ENCODE measurements at places on chromosomes 3 and 15.

DNA sequence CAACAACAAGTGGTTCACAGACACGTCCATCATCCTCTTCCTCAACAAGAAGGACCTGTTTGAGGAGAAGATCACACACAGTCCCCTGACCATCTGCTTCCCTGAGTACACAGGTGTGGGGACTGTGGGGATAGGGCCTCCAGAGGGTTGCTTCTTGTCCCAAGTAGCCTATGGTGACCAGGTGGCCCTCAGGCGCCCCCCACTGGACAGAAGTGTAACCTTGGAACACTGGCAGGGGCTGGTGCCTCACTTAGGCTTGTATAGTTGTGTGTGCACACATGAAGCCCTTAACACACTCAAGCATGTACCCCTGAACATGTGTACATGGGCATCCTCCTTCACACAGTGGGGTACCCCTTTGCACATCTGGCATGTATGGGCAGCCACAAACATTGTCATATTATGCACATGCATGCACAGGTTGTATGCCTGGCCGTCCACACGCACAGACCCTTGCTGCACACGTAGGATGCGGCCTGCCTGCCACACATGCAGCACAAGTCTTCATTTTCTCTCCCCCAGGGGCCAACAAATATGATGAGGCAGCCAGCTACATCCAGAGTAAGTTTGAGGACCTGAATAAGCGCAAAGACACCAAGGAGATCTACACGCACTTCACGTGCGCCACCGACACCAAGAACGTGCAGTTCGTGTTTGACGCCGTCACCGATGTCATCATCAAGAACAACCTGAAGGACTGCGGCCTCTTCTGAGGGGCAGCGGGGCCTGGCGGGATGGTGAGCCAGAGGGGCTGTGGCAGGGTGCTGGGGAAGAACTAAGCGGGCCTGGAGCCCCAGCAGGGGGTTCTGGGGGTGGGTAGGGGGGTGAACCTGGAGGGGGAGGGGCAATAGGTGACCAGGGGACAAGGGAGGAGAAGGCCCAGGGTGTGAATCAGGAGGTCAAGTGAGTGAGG, 11.7 kb upstream of the SEMA3B start:
- DNase-seq, result no peak

GRCh38 chr15:29091666-29092065, 178.0 kb downstream of the NSMCE3 start:
- no peak for DNase-seq

- no peak for DNase-seq
These were observed 14.8 kb downstream of the CRYGS start for GRCh38 chr3:186529201-186529999.

DNA sequence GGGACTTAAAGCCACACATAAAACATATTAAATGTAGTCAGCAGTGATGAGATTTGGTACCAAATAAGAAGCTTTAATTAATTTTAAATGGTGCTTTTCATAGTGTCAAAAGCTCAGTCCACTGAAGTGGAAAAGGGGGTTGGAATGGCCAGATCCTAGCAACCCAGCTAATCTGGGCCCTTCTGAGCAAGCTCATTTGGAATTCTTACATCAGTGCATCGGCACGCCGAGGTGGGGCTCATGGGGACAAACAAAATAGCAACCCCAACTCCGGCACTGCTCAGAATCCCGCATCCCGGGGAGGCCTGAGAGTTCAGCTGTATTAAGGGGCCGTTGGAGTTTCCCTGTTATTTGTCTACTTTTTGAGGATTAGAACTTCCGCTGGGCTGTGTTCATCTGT, 526.4 kb downstream of the SOX2 start:
- DNase-seq, result no peak

GRCh38 chr15:91576096-91576495, 277.4 kb upstream of the SLCO3A1 start:
- DNase-seq, result no peak

DNA sequence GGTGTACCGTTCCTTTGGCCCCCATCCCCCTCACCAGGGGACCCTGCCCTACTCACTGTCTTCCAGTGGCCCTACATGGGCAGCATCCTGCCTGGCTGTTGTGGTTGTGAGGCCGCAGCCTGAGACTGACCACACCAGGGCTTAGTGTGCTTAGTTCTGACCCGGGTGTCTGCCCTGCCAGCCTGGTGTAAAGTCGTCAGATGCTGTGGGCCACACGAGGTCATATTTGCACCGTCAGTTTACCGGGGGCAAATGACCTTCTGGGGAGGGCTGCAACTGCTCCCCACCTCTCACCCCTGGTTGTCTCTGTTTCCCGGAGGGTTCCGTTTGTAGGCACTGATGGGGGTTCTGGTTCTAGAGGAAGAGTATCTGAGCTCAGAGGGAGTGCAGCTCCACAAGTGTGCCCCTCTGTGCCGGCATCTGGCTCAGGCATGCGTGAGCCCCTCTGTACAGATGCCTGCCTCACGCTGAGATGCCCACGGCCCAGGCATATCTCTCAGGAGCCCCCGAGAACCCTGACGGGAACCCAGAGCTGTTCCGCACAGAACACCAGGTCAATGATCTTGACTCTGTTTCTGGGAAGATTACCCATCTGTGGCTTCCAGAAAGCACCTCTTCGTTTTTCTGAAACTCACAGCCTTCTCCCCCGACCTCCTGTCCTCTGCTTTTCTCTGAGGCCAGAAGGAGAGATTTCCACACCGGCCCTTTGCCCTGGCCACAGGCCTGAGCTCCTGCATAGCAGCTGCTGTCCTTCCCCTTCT, 19.2 kb downstream of the KLF13 start:
- no peak for DNase-seq

GRCh38 chr3:190381441-190381840, 6.5 kb upstream of the CLDN16 start:
- DNase-seq, result no peak

DNA sequence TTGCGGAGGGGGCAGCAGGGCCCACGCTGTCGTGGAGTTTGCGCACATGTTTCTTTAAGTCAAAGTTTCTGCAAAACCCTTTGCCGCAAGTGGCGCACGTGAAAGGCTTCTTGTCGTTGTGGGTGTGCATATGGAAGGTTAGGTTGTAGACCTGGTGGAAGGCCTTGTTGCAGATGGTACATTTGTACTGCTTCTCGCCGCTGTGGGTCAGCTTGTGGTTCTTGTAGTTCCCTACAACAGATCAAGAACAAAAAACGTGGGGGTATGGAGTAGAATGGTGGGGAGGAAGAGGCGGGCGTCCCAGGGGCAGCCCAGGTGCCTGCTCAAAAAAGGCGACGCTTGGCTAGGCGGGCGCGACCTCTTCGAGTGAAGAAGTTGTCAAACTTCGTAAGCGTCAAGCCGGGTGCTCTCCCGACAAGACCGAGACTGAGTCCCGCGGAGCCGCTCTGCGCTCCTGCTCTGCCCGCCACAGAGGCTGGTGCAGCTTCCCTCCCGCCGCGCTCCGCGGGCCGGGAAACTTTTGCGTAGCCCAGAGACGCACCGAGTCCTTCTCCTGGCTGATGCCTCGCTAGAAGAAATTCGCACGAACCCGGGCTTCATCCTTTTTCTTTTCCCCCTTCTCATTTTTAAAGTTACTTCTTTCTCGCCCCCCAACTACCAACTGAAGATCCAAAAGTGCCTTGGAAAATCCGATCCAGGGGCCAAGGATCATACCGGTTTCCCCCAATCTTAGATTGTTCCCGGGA, 3.1 kb downstream of the FEZF2 start:
- no peak for DNase-seq

GRCh38 chr15:95647531-95648277, 682.8 kb upstream of the NR2F2 start:
- DNase-seq, result no peak

- DNase-seq, result no peak
These were observed 126.6 kb downstream of the TJP1 start for GRCh38 chr15:29695489-29696167.

- no peak for DNase-seq
These were observed 12.6 kb upstream of the PLCL2 start for GRCh38 chr3:16871915-16872842.

- no peak for DNase-seq
These were observed 739 bp downstream of the SNRPN start for GRCh38 chr15:24955531-24955921.

- DNase-seq, result no peak
These were observed 56.6 kb downstream of the BBX start for GRCh38 chr3:107579371-107579770.

GRCh38 chr3:65723011-65723410, 315.7 kb downstream of the MAGI1 start:
- DNase-seq, result no peak

DNA sequence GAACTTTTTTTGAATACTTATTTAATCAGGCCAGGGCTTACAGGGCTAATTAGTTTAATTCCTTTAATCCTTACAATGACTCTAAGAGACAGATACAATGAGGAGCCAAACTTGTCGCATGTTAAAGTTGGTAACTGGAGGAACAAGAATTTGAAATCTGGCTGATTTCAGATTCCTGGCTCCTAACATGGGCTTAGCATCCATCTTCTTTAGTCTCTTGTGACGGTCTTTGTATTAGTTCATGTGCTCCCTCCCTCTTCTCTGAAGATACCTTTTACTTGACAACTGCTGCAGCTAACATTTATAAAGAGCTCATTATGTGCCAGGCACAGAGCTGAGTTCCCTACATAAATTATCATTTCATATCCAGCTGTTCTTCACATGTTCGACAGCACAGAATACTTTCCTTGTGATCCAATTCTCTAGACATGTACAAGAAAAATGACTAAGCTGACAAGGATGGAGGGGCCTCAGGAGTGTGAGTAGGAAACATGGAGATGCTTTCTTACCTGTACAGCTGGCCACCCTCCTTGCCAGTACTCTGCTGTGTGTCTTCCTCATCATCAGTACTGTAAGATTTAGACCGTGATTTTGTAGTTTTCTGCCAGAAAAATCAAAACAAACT, 206.8 kb upstream of the STRIT1 start:
- no peak for DNase-seq

- no peak for DNase-seq
These were observed 32.3 kb downstream of the ZNF710 start for GRCh38 chr15:90033448-90033847.

GRCh38 chr3:62975566-62975965, 100.3 kb upstream of the CADPS start:
- DNase-seq, result no peak

GRCh38 chr3:177037241-177037640, 160.0 kb downstream of the TBL1XR1 start:
- DNase-seq, result no peak

DNA sequence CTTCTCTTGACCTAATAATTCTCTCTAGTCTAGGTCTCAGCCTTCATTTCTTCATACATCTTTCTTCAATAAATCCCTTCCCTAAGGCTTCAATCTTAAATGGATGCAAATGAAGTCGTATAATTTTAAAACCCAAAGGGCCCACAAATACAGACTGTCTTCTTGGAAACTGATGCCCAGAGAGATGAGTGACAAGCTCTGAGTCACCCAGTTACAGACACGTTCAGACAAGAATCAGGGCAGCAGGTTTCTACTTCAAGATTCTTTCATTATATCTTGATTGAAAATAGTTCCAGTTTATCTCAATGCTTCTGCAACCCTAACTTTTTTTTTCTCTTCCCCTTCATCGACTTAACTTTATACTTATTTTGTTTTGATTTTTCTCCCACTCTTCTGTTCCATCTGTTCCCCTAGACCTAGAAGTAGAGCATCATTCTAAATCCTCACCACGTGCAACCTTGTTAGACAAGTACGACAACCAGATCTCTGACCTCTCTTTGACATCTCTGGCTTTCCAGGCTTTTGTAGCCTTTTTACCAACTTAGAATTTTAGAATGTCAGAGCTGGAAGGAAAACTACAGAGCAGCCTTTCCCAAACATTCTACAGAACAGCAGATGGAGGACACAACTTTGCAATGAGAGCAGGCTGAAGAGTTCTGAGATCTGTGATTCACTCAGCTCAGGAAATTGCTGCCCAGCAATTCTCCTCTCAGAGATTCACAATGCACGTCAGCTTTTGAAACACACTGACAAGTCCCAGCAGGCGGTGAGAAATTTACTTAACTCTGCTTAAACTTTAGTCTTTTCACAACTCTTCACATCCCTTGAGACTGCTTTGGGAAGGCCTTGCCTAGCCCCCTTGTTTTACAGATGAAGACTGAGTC, 25.3 kb downstream of the NCEH1 start:
- no peak for DNase-seq

- DNase-seq, result no peak
These were observed 99.1 kb downstream of the TMEM108 start for GRCh38 chr3:133137042-133137996.

DNA sequence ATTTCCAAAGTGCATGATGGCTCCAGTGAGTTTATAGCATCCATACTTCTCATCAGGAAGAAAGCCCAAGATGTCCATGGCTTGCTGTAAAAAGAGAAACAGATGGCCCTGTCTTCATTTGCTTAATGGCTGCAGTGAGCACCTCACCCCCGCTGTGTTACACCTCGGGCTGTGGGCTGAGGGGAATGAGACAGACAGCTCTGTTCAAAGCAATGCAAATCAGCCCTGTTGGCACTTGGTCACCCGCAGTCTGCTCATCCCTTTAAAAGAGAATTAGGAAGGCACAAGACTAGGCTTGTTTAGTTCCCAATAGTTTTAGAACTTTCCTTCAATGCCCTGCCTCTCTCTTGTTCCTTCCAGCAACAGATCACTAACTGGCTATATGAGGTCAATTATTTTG, 25.2 kb downstream of the MYH15 start:
- DNase-seq, result no peak

GRCh38 chr3:25872200-25872877, 82.4 kb downstream of the OXSM start:
- DNase-seq, result no peak

GRCh38 chr15:100923902-100924301, 4.7 kb downstream of the LRRK1 start:
- no peak for DNase-seq

DNA sequence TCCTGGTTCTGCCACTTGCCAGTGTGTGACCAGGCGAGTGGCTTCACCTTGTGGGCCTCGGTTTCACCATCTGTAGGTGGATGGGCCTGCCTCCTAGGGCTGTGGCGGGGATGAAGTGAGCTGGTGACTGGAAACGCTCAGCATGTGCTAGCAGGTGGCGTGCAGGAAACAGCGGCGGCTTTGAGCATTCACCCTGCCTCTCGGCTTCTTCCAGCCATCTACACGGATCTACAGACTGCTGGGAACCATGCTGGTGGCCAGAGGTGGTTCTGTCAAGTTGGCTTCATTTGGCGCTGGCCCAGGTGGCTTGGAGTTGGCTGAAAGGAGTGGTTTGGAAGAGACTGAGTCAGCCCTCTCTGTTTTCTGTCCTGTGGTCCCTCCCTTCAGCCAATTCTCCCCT, 106.3 kb downstream of the NUP210 start:
- no peak for DNase-seq

- DNase-seq, result no peak
These were observed 17.0 kb downstream of the WDR93 start for GRCh38 chr15:89707577-89707976.

DNA sequence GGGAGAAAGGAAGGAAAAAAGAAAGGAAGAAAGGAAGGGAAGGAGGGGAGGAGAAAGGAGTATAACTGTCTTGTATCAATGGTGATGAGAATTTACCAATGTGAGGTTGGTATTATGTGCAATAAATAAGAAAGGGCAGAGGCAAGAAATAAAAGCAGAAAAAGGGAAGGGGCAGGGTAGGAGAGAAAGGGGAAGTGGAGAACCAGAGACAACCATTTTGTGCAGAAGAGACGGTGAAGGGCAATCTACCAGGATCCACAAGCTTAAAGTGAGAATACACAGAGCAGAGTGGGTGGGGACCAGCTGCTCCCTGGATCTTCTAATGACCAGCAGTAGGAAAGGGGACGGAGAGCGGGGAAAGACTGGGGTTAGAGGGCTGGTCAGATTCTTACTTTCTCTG, 106.9 kb upstream of the SLCO2A1 start:
- DNase-seq, result no peak

- no peak for DNase-seq
These were observed 274.7 kb downstream of the FOXP1 start for GRCh38 chr3:71308836-71309235.
